Stomach (tissue), 19 donors: ENCODE measurements at places on chromosomes 16 and 17. TPM values are rescaled to one million over a fixed set of nuclear protein-coding genes. Genes with fewer than 3 reads are reported as not detected.

TBC1D3H gene
- total RNA-seq, result not detected

DNA sequence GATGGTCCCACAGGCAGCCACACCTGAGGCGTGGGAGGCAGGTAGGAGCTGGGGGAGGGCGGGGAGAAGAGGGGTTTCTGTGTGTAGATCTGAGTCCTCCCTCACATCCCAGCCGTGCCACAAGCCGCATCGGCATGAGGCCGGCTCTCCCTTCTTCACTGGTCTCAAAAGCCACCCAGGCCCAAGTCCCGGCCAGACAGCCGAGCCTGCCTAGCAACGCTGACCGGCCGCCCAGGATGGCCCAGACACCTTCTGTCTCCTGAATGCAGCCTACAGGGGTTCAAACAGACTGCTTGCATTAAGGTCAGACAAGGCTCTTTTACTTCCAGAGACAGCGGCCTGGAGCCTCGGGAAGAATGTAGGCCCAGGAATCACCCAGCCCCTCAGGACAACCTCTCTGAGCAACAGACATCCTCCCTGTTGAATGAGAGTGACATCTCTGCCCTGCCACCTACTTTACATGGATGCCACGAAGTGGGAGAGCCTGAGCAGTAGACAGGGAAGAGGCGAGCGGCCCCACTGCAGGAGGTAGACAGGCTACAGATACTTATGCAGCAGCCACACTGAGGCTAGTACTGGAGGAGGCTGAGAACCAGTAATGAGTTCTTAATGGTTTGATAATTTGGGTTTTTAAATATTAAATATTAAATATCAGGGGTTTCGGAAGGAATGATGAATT, 69.6 kb downstream of the N4BP1 start:
- no peak for DNase-seq

OXLD1 gene
- not detected for total RNA-seq

ENPP7 gene
- 5.0 TPM for total RNA-seq

NACA2 gene
- not detected for total RNA-seq

HYDIN gene
- total RNA-seq, result 5.5 TPM

GPR142 gene
- not detected for total RNA-seq

GRCh38 chr16:51049276-51049675, 101.8 kb downstream of the SALL1 start:
- no peak for DNase-seq

GRCh38 chr16:7550096-7550495, 217.5 kb downstream of the RBFOX1 start:
- DNase-seq, result no peak

PRSS53 gene
- 2.4 TPM for total RNA-seq

DNA sequence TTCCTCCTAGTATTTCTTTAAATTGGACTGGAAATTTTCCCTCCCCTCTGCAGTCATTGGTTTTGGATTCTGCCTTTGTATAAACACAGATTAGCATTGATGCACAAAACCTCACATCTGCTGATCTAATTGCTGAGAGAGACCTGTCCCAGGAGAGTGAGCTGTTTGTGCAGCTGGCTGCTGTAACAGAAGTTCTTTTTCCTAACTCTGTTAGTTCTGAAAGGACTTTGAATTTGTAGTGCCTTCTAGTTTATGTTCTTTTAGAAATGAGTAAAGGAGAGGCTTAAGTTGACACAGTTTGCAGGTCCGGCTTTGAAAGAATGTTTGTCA, 45.2 kb upstream of the KPNB1 start:
- DNase-seq, result peak; percentile 70

GRCh38 chr16:56916571-56917403, 15.2 kb upstream of the HERPUD1 start:
- no peak for DNase-seq

UBE2O gene
- total RNA-seq, result 9.9 TPM

DNA sequence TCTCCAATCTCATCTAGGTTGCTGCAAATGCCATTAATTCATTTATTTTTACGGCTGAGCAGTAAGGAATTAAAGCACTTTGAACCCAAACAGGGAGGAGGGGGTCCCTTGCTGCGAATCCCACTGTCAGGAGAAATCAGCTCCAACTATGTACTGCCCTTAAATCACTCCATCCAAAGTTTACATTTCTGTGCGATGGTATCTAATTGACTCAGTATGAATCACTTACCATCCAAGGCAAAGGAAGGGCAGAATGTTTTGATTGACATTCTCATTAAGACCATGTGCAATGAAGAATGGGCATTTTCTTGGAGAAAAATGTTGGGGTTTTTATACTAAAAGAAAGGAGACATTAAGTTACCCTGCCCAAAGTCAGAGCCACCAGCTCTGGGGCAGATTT, 47.7 kb upstream of the XYLT1 start:
- no peak for DNase-seq

GRCh38 chr17:80586846-80587228, 42.2 kb downstream of the RPTOR start:
- DNase-seq, result peak; percentile 54

DNA sequence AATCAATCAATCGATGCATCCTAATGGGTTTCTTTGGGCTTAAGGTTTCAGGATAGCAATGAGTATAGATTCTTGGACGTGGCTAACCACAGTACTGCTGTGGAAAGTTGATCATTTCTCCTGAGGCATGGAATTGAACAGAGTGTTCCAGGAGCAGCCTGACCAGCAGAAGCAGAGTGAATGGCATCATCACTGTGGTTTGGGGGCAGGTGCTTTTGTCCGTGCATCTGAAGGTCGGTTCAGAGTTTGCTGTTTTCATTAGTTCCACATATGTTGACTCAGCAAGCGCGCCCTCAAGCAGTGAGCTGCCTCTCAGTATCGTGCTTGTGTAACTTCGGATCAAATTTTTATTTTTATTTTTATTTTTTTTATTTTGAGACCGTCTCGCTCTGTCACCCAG, 24.9 kb downstream of the KIAA0513 start:
- no peak for DNase-seq

PDIA2 gene
- 82.6 TPM for total RNA-seq
